ENCODE measurements at places on chromosomes 7 and 10.

- no peak for DNase-seq
Observed at GRCh38 chr10:14779001-14779651, 4.4 kb upstream of the FAM107B start.

DNA sequence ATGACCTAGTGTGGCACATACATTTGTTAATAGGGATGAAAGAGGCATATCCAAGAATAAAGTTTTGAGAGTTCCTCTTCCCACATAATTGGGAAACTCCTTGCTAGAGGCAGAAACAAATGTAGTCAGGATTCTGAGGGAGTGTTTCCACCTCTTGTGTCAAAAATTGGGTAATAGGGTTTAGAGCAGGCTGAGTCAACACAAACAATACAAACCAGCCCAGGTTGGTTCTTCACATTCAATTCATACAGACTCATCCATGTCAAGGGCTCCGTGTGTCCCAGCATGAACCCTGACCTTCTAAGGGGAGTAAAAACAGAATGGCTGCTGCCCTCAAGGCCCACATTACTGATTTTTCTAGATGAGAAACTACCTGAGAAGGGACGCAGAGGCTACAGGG, 75.3 kb downstream of the GLI3 start:
- DNase-seq: no peak

- no peak for DNase-seq
Observed at GRCh38 chr10:74079028-74079935, 71.3 kb downstream of the AP3M1 start.

DNA sequence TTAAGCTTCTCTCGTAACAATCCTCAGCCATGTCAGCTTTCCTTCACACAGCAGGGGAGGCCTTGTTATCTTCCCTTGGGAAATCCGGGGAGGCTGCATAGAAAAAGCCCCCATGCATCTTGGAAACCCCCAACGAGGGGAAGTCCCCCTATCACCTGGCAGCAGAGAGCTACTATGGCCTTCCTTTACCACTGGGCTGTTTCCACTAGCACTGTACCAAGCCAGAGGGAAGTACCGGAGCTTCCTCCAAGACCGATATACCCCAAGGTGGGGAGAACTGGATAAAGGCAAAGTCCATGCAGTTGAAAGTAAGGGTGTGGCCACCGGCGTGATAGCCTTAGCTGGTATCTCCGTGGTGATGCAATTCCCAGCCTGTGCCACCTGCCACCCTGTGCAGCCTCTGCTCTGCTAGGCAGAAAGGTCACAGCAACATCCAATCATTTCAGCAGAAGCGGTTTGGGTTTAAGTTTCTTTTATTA, 4.4 kb upstream of the CLIP2 start:
- DNase-seq: no peak

GRCh38 chr10:80371467-80371866, 14.9 kb downstream of the DYDC2 start:
- DNase-seq: no peak

DNA sequence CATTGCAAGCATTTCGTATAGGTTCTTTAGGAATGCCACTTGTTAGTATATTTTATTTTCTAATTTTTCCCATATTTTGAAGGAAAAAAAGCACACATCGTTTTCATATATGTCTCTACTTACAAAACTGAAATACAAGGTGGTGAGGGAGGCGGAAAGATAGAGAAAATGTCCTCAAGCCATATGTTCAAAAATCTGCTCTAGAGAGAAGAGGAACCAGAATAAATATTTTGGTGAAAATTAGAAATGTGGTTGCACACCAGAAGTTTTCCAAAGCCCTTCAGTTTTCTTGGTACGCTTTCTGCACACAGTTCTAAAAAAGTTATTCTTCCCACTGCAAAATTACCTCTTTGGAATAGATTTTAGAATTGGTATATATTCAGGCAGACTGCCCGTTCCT, 107.4 kb upstream of the RHOBTB1 start:
- no peak for DNase-seq
